ENCODE measurements at places on chromosomes 2 and 18.

DNA sequence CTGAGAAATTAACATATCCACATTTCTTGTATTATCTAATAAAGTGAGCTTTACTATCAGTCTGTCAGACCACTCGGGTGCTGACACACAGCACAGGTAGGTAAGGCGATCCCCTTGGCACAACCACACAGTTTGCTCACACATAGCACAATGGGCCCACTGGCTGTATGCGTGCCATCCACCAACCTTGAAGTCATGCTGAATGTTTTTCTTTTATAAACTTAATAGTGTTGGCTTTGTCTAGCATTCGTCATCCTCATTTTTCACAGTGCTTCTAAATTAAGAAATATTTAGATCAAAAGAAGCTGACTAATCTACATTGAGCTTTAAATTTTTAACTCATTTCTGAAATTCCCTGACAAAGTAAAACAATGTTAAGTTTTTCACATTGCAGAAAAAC lies 50.0 kb upstream of the PAPOLG start:
- no peak for DNase-seq

- DNase-seq, result no peak
Measured at GRCh38 chr2:149651229-149651628, 63.7 kb upstream of the MMADHC start.

- no peak for DNase-seq
Measured at GRCh38 chr2:113796592-113797175, 40.2 kb upstream of the SLC35F5 start.

GRCh38 chr2:230007931-230008707 lies 60.6 kb downstream of the SLC16A14 start:
- DNase-seq, result peak; percentile 28

GRCh38 chr2:104434318-104434792 lies 419.6 kb upstream of the POU3F3 start:
- peak; percentile 77 for DNase-seq

GRCh38 chr2:61421611-61422010 lies 49.3 kb downstream of the USP34 start:
- no peak for DNase-seq
